ENCODE measurements at places on chromosomes 3 and 15.

DNA sequence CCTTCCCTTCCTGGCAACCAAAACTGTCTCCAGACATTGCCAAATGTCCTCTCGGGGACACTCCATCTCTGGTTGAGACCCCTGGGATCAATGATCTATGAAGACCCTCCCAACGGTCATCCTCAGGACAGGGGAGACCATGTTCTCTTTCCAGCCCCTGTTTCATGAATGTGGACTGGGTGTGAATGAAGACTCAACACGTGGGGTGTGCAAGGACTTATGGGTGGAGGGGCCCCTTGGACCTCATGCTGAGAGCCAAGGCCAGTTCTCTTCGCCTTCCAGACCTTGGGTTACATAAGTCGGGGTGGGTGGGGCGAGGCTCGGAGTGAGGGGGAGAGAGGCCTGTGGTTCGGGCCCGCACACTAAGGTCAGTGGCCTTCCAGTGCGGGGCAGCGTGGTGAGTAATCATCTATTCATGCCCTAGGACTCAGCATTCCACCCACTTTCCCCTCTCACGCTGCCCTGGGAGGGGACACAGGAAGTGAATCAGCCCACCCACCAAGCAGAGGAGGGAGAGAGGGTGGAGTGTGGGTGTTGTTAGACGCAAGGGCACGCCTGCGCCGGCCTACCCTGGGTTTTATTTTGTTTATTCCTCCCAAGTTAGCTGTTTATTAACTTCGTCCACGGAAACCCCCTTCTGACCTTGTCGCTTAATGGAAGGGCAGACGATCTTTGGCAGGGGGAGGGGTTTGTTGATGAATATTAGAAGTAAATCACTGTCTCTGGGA, 6.7 kb downstream of the PAQR5 start:
- DNase-seq = no peak

GRCh38 chr15:78915341-78916087, 29.3 kb downstream of the CTSH start:
- no peak for DNase-seq

- DNase-seq = no peak
Measured at GRCh38 chr3:134656211-134656800, 5.5 kb upstream of the KY start.

- DNase-seq = no peak
Measured at GRCh38 chr3:2847062-2847841, 262.9 kb downstream of the IL5RA start.

DNA sequence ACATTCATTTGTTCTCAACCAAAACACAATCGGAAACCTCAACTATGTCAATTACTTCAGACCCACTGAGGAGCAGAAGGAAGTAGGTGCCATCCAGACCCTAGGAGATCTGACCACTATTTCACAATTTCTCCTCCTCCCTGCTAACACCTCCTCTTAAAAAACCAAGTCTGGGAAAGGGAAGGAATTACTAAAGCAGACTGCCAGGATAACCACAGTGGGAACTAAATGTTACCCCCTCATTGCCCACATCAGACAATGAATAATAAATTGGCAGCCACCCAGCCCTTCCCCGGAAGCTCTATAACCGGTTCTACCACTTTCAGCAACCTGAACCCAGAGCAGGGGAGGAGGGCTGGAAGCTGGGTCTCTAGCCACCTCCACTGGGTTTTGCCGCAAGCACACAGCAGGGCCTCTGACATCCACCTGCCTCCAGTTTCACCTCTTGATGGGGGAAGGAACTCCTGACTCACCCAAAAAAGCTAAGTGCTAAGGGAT, 17.6 kb downstream of the C15orf62 start:
- peak; percentile 29 for DNase-seq

GRCh38 chr15:99668533-99669182, 64.6 kb downstream of the LYSMD4 start:
- DNase-seq = no peak

DNA sequence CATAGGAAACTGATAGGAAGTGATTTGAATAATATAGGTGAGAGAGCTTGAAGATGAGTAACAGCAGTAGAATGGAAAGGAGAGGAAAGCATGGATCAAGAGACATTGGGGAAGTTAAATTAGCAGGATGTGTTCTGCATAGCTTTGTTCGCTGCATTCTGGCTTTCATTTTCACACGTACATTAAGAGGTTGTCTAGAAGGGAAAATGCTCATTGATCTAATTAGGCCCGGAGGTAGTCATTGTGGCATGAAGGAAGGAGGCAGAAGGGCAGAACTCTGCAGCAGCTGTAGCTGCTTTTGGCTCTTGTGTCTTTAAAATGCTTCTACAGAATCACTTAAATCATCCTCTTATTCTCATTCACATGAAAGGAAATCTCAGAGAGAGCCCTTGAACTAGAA, 40.3 kb downstream of the KCNAB1 start:
- DNase-seq = no peak

DNA sequence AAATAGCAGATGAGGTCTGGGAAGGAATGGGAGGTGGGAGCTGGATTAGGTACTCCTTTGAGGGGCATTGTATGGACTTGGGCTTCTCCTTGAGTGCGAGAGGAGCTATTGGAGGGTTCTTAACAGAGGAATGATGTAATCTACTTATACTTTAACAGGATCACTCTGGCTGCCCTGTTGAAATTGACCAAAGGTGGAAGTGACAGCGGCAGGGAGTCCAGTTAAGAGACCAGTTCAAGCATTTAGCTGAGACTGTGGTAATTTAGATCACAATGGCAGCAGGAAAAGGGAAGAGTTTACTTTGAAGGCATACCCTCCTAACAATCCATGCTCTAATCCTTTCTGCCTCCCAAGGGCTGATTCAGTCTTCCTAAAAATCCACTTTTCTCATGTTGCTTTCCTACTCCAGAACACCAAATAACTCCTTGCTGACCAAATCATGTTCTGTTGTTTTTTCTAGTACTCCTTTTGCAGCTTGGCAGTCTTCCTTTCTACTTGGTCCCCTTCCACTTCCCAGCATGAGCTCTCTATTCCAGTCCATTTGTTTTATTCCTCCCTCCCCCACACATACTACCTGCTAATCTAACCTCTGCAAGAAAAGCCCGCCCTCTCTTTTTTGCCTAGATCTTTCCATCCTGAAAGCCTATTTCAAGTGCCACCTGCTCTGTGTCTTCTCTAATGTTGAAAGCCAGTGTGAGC, 139.4 kb downstream of the NECTIN3 start:
- no peak for DNase-seq

DNA sequence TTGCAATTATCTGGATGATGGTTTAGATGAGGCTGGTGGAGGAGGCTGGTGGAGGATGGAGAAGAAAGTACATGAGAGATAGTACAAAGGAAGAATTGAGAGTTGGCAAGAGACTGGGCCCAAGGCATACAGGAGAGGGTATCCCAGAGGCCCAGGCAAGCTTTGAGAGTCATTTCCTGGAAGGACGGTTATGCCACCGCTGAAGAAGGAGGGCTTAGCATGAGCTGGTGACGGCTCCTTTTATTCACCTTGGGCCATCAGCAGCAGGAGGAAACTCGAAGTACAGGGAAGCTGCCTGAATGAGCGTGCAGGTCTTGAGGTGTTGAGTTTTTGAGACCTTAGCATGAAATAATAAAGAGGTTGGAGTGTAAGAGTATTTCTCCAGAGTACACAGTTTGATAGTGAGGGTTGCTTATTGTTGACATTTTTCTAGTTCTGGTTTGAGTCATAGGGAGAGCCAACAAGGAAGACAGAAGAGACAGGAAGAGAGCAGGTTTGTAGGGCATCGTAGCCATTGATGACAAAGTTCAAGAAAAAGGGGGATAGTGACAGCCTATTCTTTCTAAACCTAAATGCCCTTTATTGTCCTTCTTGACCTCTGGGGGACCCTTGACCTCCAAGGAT, 13.8 kb downstream of the THSD4 start:
- DNase-seq = no peak

GRCh38 chr3:195612075-195612800, 28.5 kb upstream of the APOD start:
- DNase-seq = no peak

DNA sequence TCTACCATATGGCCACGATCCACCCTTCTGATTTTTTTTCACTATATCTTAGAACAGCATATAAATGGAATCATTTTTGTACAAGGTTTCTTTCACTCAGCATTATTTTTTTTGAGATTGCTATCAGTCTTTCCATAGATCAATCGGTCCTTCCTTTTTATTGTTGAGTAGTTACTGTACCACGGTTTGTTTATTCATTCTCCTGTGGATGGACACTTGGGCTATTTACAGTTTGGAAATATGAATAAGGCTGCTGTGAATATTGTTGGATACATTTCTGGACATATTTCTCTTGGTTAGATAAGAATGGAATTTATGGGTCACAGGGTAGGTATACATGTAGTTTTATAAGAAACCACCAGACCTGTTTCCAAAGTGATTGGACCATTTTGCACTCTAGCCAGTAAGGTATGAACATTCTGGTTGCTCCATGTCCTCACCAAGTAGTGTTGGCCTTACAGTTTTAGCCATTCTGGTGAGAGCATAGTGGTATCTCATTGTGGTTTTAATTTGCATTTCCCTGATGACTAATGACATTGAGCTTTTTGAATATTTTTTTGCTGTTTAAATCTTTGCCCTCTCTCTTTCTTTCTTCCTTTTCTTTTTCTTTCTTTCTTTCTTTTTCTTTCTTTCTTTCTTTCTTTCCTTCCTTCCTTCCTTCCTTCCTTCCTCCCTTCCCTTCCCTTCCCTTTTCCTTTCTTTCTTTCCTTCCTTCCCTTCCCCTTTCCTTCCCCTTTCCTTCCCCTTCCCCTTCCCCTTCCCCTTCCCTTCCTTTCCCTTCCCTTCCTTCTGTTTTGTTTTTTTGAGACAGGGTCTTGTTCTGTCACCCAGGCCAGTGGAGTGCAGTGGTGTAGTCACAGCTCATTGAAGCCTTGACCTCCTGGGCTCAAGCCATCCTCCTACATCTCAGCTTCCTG, 49.2 kb downstream of the LRRK1 start:
- DNase-seq = no peak

DNA sequence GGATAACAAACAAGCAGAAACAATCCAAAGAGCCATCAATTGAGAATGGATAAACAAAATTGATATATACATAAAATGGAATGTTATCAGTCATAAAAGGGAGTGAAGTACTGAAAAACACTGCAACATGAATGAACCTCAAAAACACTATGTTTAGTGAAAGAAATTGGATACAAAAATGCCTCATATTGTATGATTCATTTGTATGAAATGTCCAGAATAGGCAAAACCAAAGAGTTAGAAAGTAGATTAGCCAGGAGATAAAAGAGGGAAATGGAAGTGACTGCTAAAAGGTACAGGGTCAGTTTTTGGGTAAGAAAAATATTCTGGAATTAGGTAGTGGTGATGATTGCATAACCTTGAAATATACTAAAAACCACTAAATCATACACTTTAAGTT, 9.8 kb upstream of the SLC25A36 start:
- no peak for DNase-seq

- DNase-seq = no peak
Measured at GRCh38 chr15:25700916-25701315, 162.2 kb downstream of the ATP10A start.

DNA sequence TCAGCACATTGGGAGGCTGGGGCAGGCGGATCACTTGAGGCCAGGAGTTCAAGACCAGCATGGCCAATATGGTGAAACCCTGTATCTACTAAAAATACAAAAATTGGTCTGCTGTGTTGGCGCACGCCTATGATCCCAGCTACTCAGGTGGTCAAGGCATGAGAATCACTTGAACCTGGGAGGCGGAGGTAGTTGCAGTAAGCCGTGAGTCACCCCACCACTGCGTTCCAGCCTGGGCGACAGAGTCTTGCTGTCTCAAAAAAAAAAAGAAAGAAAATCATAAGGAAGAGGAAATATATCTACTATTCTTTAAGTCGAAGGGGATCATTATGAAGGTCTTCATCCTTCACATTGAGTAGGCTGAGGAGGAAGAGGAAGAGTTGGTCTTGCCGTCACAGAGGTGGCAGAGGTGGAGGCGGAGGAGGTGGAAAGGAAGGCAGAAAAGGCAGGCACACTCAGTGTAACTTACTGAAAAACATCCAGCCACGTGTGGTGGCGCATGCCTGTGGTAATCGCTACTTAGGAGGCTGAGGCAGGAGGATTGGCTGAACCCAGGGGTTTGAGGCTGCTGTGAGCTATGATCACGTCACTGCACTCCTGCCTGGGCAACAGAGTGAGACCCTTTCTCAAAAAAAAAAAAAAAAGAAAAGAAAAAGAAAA, 14.2 kb downstream of the CSK start:
- DNase-seq = no peak

- peak; percentile 40 for DNase-seq
Measured at GRCh38 chr3:15647611-15648167, 46.1 kb downstream of the BTD start.

DNA sequence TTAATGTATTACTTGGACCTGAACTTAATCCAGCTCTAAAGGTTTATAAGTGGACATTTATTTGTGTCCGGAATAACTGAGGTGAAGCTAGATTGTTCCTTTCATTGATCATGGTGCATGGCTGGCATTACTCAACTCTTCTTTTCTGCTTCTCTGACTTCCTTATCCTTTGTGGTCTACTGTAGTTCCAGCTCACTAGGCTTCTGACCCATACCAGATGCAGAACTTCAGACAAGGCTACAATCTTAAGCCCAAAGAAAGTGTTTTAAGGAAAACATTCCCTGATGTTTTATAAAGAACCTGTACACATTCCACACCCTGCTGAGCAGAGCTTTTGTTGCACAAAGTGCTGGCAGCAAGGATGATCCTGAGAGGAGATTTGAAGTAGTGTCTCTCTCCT, 250.8 kb upstream of the TGFBR2 start:
- no peak for DNase-seq

DNA sequence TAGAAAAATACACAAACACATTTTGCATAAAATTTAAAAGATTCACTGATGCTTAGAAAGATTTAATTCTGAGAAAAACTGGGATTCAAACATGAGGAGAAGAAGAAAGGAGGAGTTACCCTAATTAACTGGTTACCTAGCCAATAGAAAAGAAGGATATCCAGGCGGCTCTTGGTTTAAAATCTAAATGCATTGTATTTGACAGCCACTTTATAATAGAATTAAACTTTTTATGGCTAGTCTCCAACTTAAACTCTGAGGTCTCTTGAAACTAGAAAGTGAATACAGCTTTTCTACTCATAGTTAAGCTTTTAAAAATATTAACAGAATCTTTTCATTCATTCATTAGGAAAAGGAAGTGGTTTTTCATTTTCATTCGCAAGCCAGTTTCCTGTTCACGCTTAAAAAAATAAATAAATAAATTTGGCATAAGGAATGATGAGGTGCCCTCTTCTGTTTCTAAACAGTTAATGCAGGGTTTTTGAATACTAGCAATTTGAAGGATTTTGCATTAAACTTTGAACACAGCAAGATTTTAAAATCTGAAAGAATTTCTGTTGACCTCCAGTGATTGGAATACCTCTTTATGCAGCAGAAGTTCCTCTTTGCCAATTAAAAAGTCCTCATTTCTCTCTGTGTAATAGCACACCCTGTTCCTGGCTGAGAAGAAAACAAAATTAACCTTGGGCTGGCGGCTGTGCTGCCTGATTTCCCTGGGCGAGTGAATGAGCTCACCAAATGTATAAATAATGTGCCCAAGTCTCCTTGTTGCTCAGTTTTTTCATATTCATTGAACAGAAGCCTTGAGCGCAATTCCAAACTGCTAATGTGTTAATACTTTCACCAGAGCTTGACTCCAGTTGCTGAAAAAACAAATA, 105.1 kb downstream of the ZMAT3 start:
- DNase-seq = no peak

All from activated effector memory CD4-positive, alpha-beta T cell treated with Interleukin-2 at 50 U/mL for 16 hours (primary cell).